ENCODE measurements at places on chromosomes 12 and 14.

GRCh38 chr12:22380031-22380430 lies 45.5 kb upstream of the ST8SIA1 start:
- no peak for DNase-seq

DNA sequence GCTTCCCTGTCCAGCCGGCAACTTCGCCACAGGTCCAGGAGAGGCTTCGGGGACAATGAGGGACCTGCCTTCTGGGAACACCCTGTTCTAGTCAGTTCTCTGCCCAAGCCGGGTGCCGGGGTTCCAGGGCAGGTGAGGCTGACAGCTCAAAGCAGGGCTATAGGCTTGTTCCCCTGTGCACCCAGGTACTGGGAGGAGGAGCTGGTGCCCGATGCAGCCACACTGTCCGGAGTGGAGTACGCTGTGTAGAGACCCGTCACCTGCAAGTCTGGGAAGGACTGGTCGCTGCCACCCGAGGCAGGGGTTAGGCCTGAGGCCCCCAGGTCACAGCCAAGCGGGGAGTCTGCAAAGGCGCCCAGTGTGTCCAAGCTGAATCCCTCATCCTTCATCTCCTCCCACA lies 29.6 kb downstream of the FOXN4 start:
- DNase-seq: no peak

DNA sequence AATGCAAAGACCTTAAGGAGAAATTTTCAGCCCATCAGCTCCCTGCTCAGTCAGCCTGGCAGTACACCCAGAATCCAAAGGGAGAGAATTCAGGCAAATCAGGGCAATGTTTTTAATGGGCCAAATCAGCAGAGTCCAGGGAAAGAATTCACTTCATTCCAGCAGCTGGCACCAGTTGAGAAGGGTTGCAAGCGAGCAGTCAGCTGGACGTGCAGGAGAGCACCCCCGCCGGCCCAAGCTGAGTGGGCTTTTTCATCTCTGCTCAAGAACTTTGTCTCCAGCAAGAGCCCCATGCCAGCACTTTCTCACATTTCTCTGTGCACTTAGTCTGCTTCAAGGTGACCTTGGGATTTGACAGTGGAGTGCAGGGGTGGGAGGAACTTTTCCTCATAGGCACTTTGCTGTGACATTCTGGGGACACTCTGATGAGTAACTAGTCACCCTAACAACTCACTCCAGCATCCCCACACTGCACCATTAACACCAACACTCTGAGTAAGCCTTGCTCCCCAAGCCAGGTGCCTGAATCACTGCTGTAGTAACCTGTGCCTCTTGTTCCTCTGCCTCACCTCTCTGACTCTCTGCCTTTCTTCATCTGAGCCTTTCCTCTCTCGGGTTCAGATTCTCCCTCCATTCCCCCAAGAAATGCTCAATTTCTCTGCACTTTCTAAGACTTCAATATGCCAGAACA lies 2.2 kb downstream of the ENDOU start:
- no peak for DNase-seq

DNA sequence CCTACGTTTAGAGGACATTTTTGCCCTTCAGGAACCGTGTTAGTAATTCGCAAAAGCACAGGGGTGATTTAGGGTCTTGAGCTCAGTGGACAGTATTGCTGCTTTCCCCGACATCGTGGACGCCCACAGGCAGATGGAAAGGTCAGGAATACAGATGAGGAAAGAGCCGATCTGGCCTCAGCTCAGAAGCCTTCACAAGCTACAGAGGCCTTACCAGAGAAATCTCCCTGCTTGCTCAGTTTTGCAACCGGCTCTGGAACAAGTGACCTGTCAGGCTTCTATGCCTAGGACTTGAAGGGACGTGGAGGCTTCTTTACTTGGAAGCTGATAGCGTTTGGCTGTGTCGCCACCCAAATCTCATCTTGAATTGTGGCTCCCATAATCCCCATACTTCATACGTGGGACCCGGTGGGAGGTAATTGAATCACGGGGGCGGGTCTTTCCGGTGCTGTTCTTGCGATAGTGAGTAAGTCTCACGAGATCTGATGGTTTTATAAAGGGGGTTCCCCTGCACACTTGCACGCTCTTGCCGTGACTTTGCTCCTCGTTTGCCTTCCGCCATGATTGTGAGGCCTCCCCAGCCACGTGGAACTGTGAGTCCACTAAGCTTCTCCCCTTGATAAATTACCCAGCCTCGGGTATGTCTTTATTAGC lies 332.5 kb downstream of the MED13L start:
- no peak for DNase-seq

GRCh38 chr12:29024117-29024516 lies 125.0 kb upstream of the FAR2 start:
- no peak for DNase-seq

DNA sequence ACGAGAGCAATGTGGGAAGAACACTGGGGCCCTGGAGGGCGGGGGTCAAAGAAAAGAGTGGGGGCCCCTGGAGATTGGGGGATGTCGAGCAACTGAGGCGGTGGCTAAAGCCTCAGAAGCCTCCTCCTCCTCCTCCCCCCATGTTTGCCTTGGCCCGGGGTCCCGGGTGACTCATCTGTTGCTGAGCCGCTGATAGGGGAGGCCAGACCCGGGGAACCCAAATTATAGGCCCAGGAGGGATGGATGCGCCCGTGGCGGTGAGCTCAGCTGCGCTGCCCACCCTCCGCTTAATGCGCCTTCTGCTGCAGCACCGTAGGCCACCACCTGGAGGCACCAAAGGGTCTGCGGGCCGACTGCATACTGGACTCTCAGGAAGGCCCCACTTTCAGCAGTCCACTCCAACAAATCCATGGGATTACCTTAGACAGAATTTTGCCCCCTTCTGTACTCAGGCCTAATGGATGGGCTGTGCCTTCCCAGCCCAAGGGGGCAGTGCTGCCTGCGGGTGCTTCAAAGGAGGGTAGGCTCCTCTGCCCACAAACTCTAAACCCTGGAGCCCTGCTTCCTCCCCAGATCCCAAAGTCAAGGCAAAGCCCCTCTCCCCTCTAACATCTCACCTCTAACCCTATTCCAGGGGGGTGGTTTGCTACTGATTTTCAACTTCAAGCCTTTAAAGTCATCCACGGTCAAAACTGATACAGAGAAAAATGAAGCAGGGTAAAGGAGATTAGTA lies 2.6 kb upstream of the WNT10B start:
- no peak for DNase-seq

DNA sequence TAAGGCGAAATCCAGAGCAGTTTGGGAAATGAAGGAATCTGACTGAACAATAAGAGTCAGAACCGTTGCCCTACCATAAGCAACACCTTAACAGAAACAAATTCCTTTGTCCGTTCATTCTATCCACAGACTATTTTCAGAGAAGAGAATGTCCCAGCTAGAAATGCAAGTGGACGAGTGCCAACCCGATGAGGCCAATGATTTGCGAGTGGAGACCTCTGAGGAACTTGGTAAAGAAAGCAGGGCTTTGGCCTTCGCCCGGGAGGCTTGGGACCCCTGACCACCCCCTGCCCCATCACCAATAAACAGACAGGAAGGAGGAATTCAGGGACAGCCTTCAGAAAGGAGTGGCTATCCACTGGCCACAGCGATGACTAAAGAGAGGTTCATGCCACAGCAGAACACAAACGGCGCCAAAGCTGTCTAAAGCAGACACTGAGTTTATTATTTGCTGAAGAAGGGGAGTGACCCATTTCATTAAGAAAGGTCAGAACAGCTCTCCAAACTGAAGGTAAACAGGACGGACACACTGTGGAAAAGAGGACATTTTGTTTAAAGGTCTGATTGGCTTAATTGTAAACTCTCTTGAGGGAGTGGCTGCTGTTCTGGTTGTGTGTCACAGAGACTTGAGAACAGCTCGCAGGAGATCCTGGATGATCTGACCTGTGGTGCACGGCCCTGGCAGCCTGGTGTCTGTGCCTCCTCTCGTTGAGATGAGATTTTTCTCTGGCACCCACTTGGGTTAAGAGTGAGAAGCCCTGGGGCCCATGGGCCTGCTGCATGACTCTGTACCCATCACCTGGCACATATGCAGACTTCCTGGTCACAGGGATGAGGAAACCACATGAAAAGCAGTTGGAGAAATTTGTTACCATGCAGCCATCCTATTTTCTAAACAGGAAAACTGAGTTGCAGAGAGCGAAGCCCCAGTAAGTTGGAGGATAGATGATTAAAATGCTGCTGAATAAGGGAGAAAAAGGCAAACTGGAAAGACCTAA lies 142.0 kb upstream of the PZP start:
- DNase-seq: no peak

DNA sequence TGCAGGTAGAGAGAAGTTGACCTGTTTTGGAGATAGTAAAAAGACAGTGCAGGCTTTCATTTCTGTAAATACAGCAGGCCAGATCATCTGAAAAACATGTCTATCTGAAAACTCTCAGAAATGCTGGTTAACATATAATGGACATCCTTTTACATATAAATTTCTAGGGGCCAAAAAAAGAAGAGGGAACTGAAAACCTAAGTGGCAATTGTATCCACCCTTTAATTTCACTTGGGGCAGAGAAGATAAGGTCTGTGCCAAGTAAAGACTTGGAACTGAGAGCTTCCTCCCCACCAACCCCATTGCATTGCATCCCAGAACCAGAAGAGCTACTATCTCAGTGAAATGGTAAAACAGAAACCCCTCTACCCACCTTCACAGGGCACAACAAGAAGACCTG lies 141.0 kb downstream of the SRGAP1 start:
- DNase-seq: no peak

GRCh38 chr12:4421590-4422031 lies 24.0 kb downstream of the FGF6 start:
- DNase-seq: peak; percentile 9

GRCh38 chr14:69887740-69888657 lies 8.8 kb downstream of the SMOC1 start:
- DNase-seq: no peak

DNA sequence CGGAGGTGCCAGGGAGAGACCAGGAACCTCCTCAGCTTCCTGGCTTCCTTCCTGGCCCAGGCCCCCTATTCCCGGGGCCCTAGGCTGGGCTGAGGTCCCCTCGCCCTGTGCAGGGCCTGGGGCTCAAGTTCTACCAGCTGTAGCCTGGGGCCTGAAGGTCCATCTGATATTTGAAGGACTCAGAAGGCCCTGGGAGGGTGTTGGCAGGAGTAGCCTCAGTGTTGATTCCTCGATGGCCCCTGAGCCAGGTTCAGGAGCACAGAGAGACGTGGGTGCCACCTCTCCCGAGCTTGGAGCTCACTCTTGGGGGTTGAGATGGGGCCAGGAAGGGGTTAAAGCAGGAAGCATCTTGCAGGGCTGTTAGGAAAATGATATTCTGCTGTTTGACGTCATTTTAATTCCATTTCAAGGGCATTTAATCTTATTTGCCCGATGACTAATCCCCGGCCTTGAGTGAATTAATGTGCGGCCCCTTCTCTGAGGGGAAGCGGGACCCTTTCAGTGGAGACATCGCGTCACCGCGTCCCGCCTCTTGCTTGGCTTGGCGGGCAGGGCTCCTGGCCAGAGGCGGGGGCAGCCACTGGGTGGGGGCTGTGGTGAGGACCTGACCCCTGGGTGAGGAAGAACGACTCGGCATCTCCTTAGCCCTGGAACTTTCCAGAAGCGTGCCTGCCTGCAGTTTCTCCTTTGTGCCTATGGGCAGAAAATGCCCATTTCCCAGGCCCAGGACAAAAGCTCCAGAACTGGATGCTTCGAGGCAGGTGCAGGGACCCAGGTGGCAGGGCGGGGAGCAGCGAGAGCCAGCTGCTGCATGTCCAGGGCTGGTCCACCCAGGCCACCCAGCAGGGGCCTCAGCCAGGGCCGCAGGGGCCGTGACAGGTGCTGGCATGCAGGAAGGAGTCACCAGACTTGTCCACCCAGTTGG lies 158.3 kb downstream of the KIF26A start:
- DNase-seq: no peak

DNA sequence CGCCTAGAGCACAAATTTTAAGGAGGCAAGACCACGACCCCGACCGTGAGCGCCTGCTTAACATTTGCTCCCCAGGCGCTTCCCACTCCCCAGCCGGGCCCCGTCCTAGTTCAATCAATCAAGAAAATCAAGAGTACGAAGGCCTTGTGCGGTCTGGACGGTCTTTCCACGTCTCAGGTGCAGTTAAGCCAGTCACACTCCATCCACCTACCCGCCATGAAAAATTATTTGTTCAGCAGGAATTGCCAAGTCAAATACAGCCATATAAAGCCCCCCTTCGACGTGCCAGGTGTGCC lies 603 bp upstream of the LRR1 start:
- DNase-seq: no peak

DNA sequence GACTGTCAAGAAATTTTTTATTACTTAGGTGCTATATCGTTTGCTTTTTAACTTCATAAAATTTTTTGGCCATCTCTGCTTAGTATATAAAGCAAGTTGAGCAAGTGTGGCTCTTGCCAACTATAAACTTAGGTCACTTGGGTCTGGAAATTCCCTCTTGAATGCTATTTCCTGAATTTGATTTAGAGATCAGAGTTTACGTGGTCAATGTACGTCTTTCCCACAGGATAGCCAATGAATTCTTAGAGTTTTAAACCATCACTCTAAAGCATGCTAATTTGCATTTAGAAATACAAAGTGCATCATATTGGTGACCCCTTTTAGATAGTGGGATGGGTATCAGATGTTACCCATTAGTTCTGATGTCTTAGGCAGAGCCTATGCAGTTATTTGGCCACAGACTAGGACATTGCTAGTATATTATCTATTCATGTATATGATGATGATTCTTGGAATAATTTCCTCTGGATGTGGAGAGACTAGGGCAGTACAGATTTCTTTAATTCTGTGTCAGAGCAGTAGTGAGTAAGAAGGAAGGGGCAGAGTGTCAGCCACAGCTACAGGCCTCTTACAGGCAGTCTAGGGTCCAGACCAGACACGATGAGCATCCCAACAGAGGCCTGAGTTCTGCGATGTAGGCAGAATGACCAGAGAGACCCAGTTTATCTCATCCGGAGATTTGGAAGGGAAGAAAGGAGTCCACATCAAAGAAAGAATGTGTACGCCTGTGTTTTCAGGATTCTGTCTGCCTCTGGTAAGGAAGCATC lies 30.3 kb downstream of the SCN8A start:
- DNase-seq: no peak

DNA sequence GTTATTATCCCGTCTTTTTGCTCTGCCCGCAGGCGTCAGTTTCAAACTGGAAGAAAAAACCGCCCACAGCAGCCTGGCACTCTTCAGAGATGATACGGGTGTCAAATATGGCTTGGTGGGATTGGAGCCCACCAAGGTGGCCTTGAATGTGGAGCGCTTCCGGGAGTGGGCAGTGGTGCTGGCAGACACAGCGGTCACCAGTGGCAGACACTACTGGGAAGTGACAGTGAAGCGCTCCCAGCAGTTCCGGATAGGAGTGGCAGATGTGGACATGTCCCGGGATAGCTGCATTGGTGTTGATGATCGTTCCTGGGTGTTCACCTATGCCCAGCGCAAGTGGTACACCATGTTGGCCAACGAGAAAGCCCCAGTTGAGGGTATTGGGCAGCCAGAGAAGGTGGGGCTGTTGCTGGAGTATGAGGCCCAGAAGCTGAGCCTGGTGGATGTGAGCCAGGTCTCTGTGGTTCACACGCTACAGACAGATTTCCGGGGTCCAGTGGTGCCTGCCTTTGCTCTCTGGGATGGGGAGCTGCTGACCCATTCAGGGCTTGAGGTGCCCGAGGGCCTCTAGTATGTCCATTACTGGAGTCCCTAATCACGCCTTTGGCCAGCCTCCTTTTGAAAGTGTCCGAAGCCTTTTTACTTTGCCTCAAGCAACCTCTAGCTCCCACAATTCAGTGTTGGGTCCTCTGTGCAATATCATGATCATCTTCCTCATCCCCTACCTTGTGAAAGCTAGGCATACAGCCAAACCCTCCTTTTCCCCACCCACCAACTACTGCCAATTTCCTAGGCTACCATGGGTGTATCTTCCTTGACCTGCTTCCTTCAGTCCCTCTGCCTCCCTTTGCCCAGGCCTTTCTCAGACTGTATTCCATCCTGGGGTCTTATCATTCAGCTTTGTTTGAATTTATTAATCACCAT lies 891 bp downstream of the SPRYD4 start:
- DNase-seq: no peak

- no peak for DNase-seq
Observed at GRCh38 chr12:40020261-40020691, 85.6 kb downstream of the SLC2A13 start.
